ENCODE measurements at places on chromosomes 3 and 15. TPM values are rescaled to one million over a fixed set of nuclear protein-coding genes. Genes with fewer than 3 reads are reported as not detected.

The DPH3 gene
- 31.9 TPM for total RNA-seq

The LMAN1L gene
- total RNA-seq, result not detected

DNA sequence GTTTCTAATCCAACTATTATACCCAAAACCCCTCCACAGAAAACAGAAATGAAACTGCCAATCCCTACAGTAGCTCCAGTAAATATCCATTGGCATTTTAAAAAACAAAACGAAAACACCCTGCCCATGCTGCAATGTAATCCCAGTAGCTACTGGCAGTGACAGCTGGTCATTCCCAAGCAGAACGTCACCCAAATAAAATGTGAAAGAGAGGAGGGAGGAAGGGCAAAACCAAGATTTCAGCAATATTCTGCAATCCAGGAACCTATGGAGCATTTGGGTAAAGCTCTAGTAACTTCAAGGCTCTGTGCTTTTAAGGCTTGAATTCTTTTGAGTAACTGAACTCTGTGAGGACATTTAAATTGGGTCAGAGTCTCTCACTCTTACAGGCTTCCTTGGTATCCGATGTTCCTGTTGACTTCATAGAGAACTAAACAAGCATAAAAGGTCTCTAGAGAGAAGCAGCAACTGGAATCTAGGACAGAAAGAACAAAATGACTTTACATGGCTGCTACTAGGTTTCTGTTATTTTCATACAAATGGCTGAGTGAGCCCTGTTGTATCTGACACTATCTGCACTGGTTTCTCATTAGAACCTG lies 136.2 kb downstream of the TNIK start:
- H3K36me3 ChIP-seq, result no peaks in the 10 kb centered on the region
- H3K27ac ChIP-seq, result no peak overlapping the region
- no peak for DNase-seq
- H3K4me1 ChIP-seq, result peaks cover 30% of the 10 kb centered on the region

- H3K27me3 ChIP-seq, result no peaks in the 10 kb centered on the region
- H3K4me1 ChIP-seq, result peaks cover 20% of the 10 kb centered on the region
- no peak overlapping the region for H3K4me3 ChIP-seq
- no peak for DNase-seq
- H3K36me3 ChIP-seq, result peaks cover 11% of the 10 kb centered on the region
- no peak overlapping the region for H3K27ac ChIP-seq
Observed at GRCh38 chr3:149820183-149820582, 7.2 kb downstream of the RNF13 start.
